Hematopoietic multipotent progenitor cell treated with erythropoietin and hydrocortisone succinate and interleukin-3 and kit ligand, for 4 days (in vitro differentiated cells): ENCODE measurements at places on chromosomes 7 and 10.
A peak's percentile ranks its signal among the peaks of the same experiment; 100 is the strongest.

DNA sequence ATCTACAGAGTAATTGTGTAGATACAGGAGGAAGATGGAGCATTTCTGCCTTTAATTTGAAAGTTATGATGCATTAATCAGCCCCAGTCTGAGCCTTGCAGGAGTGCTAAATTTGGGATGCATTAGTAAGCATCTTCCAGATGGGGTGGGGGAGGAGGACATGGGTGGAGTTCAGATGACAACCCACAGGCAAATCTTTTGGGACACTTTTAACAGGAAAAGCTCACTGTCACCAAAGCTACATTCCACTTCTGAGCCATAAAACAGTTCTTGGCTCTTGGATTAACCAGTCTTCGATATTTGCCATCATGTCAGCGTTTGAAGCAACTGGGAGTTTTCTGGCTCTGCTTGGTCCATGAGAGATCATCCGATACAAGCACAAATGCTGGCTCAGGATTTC is 121.1 kb downstream of the CXCL12 start:
- DNase-seq: no peak

- no peak for DNase-seq
Observed at GRCh38 chr7:8105449-8106095, 137.0 kb downstream of the GLCCI1 start.

- DNase-seq: no peak
Observed at GRCh38 chr10:50387732-50388073, 136.4 kb upstream of the ASAH2 start.

DNA sequence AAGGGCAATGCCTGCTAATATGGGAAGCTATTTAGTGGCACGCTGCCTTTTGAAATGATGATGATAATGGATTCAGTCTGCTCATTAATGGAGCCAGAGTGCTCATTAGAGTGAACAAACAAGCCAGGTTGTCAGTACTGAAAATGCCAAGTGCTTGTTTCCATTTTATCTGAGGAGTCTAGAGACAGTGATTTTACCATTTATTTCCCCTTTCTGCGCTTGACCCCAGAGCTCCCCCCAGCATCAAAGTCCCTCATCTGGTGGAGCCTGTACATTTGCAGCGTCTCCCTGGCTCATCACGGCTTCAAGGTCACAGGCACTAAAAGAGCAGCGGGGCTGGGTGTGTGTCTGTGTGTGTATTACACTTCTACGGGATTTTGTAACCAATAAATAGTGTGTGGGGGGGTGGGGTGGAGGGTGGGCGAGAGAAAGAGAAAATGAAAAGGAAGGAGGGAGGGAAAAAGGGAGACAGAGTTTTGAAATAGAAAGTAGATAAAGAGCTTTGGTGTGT is 553.8 kb downstream of the TFEC start:
- DNase-seq: peak; percentile 10

GRCh38 chr10:110214371-110214826 is 7.0 kb downstream of the MXI1 start:
- DNase-seq: peak; percentile 84

GRCh38 chr7:46145412-46145811 is 224.3 kb upstream of the IGFBP3 start:
- DNase-seq: no peak

- DNase-seq: no peak
Observed at GRCh38 chr7:2930310-2931033, 86.4 kb upstream of the GNA12 start.

- no peak for DNase-seq
Observed at GRCh38 chr7:105766421-105767073, 109.9 kb downstream of the ATXN7L1 start.

GRCh38 chr10:103193820-103194529 is 903 bp upstream of the NT5C2 start:
- peak; percentile 94 for DNase-seq

DNA sequence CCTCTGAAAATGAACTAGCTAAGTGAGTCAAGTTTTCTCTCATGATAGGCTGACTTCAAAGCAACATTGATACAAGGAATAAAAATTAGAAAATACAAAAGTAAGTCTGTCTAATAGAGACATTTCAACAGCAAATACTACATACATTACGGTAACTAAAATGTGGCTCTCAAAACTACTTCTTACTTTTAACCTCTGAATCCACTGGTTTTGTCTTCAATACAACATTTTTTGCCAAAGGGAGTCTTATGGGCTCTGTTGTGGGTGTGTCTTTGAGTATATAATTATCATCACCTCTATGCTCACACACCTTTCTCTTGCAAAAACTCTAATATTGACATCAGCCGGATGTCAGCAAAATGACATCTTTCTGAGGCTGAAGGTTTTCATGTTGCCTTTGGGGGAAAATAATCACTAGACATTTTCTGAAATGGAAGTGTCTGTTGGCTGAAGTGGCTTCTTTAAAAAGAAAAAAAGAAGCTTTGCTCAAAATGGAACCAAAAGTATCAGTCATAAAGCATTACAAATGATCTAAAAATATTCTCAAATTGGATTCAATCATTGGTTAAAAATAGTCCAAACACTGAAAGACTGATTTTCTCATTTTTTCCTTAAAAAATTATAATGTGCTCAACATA is 41.8 kb upstream of the FAM133B start:
- no peak for DNase-seq

DNA sequence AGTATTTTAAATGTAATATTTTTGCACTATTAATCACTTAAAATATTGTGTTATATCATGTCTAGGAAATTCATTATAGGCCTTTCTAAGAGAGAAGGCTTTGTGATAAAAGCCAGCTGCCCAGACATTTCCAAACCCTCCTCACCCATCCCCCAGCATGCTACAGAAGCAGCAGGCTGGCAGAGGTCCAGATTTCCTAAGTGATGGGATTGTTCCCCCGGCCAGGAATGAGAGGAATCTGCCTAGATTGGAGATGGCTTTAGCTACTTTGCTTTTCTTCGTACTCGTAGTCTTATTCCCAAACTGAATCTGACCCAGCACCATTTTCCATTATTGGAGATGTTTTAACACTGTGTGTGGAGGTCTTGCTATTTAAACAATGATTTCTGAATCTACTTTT is 29.4 kb downstream of the CDK14 start:
- DNase-seq: no peak

- DNase-seq: no peak
Observed at GRCh38 chr7:134643131-134643530, 3.5 kb upstream of the BPGM start.

DNA sequence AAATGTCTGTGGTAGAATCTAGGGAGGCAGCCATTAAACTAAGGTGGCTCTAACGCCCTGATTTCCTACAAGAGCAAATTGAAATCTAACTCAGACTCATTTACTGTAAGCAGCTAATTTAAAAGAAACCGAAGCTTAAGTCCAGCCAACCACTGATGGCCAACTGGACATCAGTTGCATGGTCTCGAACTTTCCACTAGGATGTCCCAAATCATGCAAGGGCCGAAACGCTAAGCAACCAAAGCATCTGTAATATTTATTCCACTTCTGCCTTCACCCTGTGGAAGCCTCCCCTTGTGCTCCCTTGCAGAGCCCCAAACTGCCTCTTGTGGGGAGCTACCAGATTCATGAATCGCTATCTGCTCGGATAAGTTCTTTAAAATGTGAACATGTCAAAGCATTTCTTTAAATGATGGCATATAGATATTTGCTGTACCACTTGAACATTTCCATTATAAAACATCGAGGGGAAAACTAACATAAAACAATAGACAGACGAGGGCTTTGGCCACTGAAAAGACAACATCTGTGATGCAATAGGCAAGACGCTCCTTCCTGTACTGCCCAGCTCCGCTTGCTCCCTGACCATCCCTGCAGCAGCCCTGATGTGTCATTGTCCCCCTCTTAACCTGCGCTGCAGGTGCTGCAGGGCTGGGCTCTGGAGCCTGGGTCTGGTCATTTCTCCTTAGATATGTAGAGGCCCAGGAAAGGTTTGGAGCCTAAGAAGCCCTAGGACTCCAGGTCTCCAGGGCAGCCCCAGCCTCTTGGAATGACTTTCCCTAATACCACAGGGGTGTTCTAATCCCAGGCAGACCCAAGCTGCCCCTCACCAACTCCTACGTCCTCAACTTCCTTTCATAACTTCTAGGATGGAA is 2.9 kb upstream of the RBP3 start:
- DNase-seq: no peak

DNA sequence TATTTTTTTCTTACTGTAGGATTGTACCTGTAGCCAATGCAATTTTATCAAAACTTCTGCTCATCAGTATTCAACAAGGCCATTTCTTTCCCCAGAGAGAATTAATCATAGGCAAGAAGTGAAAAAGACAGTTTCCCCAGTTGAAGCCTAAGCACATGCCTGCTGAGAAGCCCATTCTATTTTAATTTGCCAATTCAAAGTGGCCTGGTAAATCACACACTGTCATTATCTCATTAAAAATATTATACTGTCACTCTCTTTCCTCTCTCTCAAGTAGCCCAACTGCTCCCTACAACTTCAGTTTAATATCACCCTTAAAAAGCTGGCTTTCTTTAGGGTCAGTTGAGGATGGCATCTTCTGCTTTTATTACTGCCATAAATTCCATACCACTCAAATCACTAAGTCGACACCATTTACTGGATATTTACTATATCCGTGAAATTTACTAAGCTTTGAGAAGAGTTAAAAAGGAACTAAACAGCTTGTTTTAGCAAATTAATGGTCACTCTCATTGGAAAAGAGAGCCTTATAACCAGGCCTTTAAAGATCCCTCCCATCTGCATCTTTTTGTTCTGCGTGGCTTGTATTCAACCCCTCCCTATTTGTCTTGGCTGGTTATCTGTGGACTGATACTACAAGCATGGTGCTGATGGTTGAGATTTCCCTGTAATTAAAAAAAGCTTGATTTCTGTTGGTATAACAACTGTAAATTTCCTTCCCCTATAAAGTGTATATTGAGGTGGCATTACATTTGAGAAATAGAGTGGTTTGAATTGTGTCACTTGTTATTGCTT is 30.6 kb downstream of the COL28A1 start:
- no peak for DNase-seq

- no peak for DNase-seq
Observed at GRCh38 chr10:82242778-82243177, 367.8 kb downstream of the NRG3 start.

- DNase-seq: no peak
Observed at GRCh38 chr10:12971001-12971788, 30.3 kb downstream of the CCDC3 start.

GRCh38 chr10:129514568-129515451 is 47.8 kb downstream of the MGMT start:
- DNase-seq: no peak

- no peak for DNase-seq
Observed at GRCh38 chr7:116929021-116929420, 24.3 kb upstream of the ST7 start.

GRCh38 chr7:95658676-95659075 is 62.4 kb upstream of the PDK4 start:
- DNase-seq: no peak

- DNase-seq: no peak
Observed at GRCh38 chr7:2180081-2180480, 52.7 kb downstream of the MAD1L1 start.

- no peak for DNase-seq
Observed at GRCh38 chr10:119477444-119477843, 65.1 kb downstream of the RGS10 start.

DNA sequence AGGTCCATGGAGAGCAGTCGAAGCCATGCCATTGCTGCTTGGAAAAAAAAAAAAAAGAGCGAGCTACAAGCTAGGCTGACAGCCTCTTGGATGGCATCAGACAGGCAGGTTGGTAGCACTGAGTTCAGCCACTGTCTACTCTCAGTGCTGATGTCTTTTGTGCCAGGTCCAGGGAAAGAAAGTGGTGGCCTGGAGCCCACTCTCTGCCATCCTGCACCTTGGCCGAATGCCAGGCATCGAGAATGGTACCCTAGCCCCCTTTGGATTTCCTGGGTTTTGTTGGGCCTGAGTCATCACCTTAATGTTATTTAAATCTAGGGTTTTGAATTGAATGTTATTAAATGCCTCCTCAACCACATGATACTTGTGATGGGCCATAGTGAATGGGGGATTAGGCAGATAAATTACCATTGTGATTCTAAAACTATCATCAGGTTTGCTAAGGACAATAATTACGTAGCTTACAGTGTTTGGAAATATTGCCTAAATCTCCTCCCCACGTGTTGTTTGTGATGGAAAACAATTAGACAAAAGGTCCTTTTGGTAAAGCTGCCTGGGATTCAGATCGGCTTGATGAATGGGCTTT is 195.7 kb upstream of the GPR26 start:
- no peak for DNase-seq

GRCh38 chr10:72875250-72876055 is 18.1 kb upstream of the OIT3 start:
- peak; percentile 67 for DNase-seq

- no peak for DNase-seq
Observed at GRCh38 chr7:81871606-81872265, 101.9 kb upstream of the HGF start.

GRCh38 chr10:96448021-96448457 is 65.7 kb downstream of the TLL2 start:
- DNase-seq: no peak

DNA sequence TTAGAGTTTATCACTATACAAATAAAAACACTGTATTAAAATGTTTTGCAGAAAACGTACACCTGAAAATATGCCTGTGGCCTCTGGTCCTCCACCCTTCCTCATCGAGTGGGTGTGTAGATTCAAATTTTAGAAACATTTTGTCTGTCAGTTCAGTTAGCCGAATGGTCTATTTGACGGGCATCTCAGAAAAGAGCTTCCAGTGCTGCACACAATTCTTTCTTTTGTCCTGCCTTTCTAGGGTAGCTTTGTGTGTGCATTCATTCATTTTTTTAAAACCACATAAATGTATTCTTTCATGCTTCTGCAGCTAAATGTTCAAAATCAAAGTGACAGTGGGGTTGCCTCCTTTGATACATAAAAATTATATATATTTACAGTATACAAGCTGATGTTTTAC is 46.8 kb downstream of the GNAI1 start:
- DNase-seq: no peak

DNA sequence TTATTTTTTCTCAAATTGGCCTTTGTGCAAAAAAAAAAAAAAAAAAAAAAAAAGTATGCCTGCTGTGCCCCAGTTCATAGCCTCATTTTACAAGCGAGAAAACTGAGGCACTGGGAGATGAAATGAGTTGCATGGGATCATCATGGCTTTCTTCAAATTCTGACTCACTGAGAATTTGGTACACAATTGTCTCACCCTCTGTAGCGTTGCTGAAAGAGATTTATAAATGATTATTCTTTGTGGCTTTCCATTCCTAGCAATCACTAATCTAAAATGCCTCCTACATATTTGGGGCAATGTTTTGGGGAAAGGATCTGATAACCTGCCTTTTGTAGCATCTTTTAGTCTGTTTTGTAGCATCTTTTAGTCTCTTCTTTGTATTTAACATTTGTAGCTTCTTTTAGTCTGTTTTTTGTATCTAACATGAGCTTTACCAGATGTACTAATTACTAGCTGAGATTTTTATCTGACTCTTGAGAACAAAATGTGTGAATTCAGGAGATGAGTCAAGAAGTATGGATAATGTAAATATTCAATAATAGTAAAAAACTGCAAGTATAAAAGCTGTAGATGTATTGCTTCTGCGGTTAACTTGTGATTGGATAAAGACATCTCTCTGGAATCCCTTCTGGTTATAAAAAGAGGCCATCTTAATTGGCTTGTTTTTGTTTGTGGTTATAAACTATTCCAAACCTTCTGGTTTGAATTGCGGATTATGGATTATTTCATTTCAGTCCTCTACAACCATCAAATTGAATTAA is 161.4 kb downstream of the ARID5B start:
- no peak for DNase-seq

- DNase-seq: no peak
Observed at GRCh38 chr7:142792129-142792528, 21.4 kb downstream of the PRSS2 start.
